Stimulated activated CD8-positive, alpha-beta memory T cell treated with anti-CD3 and anti-CD28 coated beads, Interleukin-2, amount 100 ng/mL, for 1 hour (primary cell): ENCODE measurements at places on chromosomes 12 and 14.

DNA sequence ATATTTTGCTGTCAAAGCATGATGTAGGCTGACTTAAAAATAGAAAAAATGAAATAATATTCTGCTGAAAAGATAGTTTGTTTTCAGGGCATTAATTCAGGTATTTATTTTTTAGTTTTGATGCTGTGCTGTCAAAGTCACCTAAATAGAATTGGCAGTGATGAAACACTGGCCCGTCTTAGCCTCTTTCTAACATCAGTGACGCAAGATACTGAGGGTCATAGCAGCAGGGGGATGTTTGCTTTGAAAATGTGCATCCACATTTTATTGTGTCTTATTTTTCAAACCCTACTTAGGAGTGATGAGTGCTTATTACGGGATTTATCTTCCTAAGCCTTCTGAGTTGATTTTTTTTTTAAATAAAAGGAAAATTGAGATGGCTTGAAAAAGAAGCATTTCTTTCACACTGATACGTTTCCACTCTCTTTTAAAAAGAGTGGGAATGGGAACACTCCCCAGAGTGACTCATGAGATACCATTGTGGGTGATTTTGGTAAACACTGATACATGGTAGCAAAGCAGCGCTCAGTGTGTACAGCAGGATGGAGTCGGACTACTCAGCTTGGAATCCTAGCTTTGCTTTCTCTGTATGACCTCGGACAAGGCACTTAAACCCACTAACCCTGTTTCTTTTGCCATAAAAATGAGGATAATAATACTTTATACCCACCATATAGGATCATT lies 290.8 kb downstream of the ERC1 start:
- no peak for DNase-seq

DNA sequence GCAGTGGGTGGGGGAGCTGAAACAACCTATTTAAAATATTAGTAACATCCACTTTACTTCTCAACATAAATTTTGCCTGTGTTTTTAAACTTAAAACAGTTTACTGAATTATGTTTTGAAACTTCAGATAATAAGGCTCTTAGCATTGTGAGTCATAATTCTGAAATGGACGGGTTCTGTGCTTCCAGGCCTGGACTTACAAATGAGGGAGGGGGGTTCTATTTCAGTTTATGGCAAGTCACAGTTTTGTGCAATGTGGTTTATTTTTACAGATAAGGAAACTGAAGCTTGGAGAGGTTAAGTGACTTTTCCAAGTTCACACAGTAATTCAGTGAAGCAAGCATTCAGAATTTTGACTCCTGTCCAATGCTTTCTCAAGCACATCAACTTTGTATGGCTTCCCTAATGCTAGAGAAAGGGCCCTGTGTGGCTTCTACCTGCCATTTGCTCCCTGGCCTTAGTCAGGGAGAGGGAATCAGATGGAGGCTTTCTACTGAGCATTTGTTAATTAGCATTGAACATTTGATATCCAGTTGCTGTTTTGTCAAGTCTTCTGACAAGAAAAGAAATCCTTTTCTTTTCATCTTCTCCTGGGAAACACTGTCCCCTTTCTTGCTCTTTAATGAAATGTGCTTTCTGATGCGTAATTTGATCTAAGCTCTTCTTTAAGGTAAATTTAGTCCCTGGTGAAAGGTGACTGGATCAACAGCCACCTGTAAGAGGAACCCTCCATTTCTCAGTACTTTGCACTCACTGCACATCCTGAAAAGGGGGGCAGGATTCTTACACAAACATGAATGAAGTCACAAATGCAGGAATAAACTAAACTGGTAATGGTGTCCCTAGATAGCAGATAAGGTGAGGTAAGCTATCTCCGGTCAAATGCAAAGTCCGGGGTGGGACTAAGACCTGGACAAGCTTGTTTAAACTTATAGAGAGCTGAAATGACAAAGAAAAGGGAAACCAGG lies 2.5 kb upstream of the SALL2 start:
- DNase-seq, result no peak

DNA sequence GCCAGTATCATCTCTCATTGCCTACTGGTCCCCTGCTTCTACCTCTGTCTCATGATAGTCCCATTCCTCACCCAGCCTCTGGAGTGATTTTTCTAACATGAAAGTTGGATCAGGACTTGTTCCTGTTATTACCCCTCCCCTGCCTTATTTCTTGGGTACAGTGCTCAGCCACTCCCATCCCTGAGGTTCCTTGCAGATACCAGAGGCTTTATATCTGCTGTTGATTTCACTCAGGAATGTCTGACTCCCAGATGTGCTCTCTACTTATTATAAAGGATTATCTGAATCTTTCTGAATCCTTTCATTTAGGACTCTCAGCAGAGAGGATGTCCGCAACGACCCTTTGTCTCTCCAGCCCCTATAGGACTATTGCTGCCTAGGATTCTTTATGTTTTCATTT lies 111.2 kb downstream of the LRRK2 start:
- no peak for DNase-seq

GRCh38 chr14:100674897-100675619 lies 51.6 kb upstream of the DLK1 start:
- DNase-seq, result no peak

DNA sequence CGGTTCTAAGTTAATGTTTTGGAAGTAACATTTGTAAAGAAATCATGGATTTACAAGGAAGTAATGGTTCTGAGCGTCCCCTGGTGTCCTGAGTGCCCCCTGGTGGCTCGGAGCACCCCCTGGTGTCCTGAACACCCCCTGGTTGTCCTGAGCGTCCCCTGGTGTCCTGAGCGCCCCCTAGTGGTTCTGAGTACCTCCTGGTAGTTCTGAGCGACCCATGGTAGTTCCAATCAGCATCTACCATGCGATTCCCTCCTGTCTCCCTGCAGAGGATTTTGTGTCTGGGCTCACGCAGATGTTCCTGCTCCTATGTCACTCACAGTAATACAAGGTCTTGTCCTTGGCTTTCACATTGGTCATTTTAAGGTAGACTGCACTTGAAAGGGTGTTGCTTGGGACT lies 1352.9 kb downstream of the TMEM121 start:
- DNase-seq, result no peak

GRCh38 chr14:63266106-63266505 lies 52.6 kb downstream of the GPHB5 start:
- no peak for DNase-seq

DNA sequence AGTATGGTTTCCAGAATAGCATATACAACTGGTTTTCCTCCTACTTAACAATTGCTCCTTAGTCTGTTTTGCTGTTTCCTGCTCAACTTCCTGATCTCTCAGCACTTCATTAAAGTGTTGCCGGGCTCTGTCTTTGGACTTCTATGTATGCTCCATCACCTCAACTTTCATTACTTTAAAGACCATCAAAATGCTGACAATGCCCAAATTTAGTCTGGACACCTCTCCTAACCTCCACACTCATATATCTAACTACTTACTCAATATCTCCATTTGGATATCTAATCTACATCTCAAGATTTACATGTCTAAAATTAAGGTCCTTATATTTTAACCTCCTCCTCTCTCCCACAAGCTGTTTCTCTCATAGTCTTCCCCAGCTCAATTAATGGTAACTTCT lies 54.4 kb upstream of the LGR5 start:
- DNase-seq, result no peak

DNA sequence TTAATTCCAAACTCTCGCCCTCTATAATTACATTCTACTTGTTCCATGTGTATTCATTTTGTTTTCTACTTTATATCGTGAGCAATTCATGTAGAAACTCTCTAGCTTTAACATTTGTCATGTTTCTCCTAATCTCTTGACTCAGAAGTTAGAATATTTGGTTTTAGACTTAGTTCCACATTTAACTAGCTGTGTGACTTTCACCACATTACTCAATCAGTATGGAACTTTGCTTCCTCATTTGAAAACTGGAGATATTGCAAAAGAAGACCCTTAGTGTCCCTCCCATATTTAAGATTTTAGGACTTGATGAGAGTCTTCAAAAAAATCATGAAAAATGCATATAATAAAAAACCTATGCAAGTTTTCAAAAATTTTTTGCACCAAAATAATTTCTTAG lies 447.5 kb downstream of the GXYLT1 start:
- no peak for DNase-seq

DNA sequence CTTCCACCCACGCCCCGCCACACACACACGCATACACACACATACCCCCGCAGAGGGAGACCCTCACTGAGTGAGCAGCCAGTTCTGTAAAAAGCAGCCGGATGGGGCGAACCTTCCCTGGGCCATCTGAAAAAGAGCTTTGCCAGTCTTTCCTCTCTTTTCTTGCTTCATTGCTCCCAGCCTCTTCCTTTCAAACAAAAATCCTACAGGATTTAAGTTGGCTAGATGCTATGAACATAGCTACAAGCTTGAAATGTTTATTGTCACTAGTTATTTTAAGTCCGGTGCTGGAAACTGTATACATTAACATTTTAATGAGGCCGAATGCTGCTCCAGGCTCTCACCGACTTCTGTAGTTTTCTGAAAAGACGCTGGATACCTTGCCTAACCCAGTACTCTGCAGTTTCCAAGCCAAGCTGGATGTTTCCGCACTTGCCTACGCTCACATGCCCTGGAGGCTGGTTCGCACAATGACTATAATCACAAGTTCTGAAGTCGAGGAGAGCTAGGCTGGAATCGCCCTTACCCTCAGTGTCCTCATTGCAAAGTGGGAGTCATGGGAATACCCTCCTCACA lies 39.2 kb downstream of the LTBP2 start:
- DNase-seq, result no peak

DNA sequence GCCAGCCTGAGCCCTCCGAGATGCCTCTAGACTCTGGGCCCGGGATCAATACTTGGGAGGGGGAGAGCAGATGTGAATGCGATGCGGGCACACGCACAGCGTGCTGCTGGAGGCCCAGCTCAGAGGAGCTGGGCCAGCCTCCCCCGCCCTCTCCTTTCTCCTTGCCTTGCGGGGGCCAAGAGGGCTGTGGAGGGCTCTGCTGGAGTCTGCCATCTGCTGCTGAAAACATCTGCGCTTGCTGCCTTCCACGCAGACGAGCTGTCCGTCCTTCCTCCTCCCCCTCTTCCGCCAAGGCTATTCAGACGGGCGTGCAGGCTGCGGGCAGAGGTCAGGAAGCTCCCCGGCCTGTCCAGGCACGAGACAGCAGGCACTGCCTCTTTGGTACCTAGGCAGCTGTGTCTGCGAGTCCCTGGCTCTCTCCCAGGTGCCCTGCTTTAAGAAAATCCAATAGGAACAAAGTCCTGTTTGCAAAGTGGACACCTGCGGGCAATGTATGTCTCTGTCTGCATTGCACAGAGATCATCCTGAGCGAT lies 75.2 kb downstream of the SPRING1 start:
- DNase-seq, result no peak

- no peak for DNase-seq
Observed at GRCh38 chr12:94783862-94784261, 133.5 kb upstream of the TMCC3 start.

- DNase-seq, result no peak
Observed at GRCh38 chr14:64885559-64885958, 5.9 kb upstream of the SPTB start.

DNA sequence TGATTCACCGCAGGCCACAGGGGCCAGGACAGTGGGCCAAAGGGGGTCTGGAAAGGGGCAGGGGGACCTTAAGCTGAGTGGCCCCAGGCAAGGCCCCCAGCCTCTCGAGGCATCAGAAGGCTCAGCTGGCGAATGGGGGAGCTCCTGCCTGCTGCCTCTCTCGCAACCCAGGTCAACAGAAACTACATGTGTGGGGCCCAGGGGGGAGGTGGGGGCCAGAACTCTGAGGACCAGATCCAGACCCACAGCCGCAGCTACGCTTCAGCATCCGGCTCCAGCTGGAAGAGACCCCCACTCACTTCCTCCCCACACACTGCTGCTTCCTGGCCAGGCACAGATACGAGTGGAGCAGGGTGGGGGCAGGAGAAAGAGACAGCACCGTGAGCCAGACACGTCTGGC lies 46.5 kb downstream of the NCOR2 start:
- DNase-seq, result no peak

DNA sequence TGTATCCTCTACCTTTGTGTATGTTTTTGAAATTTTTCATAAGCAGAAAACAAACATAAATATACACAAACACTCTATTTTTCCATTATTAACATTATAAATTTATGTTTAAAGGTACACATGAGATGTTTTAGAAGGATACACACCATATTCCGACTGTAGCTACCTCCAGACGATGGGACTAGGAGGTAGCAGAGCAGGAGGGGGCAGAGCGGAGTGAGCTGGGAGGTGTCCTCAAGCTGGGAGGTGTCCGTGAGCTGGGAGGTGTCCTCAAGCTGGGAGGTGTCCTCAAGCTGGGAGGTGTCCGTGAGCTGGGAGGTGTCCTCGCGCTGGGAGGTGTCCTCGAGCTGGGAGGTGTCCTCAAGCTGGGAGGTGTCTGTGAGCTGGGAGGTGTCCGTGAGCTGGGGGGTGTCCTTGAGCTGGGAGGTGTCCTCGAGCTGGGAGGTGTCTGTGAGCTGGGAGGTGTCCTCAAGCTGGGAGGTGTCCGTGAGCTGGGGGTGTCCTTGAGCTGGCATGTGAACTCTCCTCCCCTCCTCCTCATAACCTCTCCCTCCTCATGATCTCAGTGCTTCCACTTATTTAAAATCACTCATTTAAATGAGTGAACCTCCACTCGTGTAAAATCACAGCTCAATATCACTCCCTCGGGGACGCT lies 346.9 kb upstream of the SFSWAP start:
- DNase-seq, result no peak

DNA sequence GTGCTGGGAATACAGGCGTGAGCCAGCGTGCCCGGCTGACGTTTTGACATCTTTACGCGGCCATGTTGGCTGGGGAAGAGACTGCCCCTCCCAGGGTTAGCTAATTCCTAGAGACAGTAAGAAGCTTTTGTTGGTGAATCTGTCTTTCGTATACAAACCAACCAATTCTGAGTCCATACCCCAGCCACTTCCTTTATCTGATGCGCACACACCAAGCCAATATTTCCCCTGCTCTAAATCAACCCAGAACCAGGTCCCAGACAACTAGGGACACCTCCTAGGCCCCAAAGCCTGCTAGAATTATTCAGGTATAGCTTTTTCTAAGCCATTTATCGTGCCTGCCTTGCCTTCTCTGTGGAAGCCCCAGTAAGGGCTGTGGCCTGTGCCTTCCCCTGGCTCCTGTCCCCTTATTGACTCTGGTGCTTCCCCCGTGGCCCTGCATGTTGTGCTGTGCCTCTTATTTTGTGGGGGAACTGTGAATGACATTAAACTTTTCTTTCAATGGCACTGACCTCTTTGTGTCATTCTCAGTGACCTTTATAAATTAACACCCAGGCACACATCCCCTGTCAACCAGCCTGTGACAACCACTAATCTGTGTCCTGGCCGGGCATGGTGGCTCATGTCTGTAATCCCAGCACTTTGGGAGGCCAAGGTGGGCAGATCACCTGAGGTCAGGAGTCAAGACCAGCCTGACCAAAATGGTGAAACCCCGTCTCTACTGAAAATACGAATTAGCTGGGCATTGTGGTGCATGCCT lies 10.7 kb upstream of the EVL start:
- DNase-seq, result no peak

GRCh38 chr12:18967814-18968213 lies 161.7 kb upstream of the PLEKHA5 start:
- no peak for DNase-seq

DNA sequence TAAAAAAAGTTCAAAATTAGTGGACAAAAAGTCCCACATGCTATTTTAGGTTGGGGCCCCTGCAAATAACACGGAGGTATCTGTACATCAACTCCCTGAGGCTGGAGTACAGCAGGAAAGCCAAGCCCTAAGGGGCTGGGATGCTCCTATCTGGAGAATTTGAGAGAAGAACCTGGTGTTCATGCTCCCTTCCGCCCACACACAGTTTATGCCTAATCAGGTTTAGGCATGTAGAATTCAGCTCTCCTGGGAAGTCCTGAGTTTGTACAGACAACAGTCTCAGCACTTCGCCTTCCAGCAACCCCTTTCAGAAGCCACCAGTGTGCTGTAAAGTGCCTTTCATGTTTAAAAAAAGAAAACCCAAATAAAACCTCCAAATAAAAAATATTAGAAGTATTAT lies 237.3 kb upstream of the GRIP1 start:
- DNase-seq, result no peak

- no peak for DNase-seq
Observed at GRCh38 chr14:80956922-80957321, 1.5 kb downstream of the TSHR start.
